ENCODE measurements at places on chromosomes 1 and 21.
A peak's percentile ranks its signal among the peaks of the same experiment; 100 is the strongest.

DNA sequence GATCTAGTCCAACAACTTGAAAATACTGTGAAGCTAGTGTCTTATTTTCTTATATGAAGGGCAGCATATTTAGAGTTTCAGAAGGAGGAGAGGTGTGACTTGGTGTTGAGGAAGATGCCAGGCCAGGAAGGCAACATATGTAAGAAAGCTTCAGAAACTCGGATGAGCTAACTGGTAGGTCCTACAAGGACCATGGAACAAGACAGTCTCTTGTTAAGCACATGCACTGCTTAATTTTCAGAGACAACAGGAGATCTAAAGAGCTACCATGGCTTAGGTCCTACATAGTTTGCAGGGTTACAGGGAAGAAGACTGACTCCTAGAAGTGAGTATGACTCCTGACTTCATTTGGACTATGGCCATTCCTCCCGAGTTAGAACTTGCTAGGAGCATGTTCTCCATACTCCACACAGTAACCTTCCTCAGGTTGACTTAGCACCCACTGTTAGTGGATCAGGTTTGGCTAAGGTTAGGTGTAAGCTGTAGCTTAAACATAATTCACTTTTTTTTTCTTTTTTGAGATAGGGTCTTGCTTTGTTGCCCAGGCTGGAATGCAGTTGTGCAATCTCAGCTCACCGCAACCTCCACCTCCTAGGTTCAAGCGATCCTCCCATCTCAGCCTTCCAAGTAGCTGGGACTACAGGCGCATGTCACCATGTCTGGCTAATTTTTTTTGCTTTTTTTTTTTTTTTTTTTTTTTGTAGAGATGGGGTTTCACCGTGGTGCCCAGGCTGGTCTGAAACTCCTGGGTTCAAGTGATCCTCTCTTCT, 31.0 kb downstream of the ANGEL2 start:
- DNase-seq, result no peak

DNA sequence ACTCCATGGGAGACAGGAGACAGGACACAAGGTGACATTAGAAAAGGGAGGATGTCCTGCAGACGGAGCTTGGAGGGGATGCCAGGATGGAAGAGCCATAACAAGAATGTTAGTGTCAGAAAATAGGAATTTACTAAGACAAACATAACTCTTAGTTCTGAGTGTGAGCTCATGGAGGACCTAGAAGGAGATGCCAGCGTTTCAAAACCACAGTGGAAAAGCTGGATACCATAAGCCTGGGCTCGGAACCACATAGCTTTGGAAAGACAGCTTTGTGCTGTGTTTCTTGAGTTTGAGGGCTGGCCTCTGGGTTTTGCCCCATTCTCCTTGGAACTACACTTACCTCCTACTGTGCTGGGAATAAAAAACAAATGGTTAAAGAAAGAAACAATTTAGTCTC, 128.4 kb downstream of the S1PR1 start:
- DNase-seq, result no peak

GRCh38 chr21:42669041-42669440, 15.6 kb downstream of the PDE9A start:
- no peak for DNase-seq

GRCh38 chr1:186440584-186440983, 20.3 kb downstream of the PDC start:
- no peak for DNase-seq

DNA sequence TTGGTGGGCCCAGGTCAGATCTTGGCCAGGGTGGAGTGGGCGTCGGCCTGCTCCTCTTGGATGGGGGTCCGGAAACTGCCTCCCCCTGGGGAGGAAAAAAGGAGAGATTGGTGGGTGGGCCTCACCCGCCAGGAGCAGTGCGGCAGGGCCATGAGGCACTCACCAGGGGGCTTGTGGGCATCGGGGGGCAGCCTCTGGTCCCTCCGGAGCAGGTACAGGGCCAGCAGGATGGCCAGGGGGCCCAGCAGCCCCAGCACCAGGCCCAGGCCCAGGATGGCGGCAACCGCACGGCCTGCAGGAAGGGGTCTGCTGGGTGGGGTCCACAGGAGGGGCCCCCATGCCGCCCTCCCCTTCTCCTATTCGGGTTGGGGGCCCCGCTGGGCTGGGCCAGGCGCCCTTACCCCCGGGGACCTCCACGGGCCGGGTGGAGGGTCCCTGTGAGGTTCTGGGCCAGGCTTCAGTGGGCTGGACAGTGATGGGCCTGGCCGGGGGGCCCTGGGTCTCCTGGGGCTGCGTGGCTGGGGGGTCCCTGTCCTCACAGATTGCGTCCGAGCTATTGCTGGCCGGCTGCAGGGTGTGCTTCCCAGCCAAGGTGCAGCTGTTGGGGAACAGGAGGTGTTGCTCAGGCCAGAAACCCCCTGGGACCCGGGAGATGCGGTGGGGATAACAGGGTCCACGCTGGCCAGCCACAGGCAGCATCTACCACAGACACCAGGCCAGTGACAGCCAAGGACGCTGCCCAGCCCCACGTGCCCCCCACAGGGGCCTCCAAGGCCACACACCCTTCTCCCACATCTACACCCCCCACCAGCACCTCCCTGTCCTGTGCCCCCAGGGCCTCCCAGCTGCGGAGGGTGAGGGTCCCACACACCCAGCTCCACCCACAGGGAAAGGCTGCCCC, 2.2 kb downstream of the TNFRSF4 start:
- no peak for DNase-seq

DNA sequence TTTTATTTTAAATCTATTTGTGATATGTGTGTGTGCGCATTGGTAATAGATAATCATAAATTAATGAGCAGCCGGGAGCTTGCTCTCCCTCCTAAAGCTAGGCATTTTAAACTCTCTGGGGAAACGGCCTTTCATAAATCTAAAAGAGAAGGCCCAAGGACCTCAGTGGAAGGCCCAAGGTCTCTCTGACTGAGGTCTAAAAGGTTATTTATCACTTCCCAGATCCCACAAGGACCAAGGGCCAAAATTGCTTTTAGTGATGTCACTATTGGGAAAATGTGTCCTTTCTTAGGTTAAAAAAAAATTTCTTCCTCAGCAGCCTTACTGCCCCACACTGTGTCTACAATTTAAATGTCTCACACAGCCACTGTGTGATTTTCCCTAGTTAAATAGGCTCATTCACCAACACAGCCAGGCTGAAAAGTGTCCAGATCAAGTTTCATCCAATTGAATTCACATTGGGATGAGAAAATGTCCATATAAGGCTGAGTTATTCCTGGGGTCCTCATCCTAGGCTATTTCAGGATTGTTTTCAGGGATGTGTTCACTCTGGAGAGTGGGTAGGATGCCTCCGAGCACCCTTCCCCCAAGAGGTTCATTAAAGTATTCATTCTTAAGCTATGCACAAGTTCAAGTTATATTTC, 46.1 kb downstream of the SLC44A3 start:
- DNase-seq, result no peak

DNA sequence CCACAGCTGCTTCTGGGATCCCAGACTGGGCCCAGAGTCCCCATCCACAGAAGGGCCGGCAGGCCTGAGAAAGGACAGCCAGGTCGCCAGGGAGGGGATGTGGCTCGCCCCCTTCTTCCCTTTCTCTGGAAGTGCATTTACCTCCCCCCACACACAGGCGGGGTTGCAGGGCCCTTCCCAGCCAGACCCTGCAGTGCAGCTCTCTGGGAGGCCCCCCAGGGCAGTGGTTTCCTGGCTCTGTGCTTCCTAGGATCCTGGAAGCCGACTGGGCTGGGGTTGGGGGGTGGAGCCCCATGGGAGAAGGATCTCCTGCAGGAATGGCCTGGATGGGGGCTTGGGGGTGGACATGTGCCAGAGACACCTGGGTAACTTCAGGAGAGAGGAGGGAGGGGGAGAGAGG, 4.2 kb upstream of the COL6A1 start:
- no peak for DNase-seq

DNA sequence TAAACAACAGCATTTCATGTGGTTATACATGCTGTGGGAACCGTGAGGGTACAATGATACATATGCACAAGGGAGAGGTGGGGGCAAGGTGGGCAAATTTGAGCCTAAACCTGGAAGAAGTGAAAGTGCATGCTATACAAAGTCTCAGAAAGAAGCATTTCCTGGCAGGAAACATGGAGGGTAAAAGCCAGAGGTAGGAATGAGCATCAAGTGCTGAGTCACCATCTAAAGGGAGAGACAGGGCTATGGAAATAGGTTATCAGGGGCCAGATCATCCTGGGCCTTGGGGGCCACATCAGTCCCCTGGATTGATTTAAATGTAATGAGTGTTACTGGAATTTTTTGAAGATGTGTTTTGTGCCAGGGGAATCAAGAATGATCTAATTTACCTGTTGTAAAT, 60.1 kb upstream of the DAB1 start:
- DNase-seq, result no peak

DNA sequence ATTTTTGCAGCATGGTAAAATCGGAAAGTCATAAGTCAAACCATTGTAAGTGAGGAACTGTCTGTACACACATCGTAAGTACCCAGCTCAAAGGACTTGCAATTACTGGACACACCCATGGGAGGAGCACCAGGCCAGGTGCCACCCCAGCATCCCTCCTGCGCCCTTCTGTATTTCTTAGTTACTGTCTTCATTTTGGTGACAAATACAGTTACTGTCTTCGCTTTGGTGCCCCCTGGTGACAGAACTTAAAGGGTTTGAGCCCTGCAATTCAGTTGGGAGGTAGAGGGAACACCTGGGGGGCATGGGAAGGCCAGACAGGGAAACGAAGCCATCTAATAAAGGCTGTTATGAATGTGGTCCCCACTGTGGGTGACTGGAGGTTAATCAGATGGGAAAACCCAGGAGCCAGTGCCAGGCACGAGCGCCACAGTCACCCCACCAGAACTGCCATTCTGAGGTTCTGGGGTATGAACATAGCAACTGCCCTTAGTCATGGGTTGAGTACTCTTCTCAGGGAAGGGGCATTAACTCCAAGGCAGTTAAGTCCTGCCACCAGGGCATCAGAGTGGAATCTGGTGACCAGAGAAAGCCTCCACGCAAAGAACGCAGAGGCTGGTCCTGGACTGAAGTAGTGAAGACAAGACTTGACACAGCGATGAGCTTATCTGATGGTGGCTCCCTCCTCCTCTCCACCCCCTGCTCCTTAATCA, 612.9 kb downstream of the PTPRU start:
- DNase-seq, result peak; percentile 22

Measured in NK-92 treated with Interleukin-12 subunit alpha and Interleukin-12 subunit beta, amount 100 ng/mL, for 24 hours (cell line).